AG20443 (cell line): ENCODE measurements at places on chromosomes 7 and 10.

DNA sequence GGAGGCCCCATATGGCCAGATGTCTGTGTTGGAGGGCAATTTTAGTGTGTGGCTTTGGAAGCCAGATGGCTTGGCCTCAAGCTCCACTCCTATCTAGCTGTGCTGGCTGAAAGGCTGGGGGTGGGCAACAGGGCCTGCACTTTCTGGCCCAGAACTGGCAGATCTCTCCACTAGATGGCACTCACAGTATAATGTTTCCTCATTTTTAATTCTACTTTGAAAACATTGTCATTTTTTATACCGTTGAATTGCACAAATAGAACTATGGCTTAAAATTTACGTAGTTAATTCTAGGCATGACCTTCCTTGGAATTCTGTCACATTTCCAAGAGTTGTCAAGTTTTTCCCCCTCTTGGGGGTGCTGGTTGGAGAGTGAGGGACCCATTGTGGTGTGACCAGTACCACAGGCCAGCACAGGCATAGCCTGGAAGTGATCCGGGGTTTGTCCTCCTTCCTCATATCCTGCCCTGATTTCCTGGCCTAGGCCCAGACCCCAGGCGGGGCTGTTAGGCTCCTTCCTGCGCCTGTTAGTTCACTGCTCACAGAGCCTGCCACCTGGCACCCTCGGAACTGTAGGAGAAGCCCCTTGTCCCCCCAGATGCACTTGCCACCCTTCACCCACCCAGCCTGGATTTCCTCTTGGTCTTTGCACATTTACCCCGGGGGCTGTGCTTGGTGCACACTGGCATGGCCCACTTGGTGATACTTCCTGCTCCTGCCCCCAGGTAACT, 52.8 kb downstream of the ARHGAP22 start:
- peak; percentile 81 for DNase-seq

DNA sequence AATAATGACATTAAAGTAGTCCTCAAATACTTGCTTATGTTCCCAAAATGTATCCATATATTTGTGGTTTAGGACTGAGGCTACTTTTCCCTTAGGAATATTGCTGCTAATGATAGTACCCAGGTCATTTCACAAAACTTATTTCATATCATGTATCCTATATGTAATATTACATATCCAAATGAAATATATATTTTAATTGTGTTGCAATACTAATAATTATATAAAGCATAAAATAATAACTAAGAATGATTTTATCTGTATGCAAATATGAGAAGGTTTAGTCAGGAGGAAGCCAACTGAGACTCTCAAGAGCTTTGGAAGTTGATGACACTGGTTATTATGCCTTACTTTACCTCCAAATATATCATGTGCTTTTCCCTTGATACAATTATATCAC, 231.5 kb upstream of the KLF14 start:
- DNase-seq: no peak

DNA sequence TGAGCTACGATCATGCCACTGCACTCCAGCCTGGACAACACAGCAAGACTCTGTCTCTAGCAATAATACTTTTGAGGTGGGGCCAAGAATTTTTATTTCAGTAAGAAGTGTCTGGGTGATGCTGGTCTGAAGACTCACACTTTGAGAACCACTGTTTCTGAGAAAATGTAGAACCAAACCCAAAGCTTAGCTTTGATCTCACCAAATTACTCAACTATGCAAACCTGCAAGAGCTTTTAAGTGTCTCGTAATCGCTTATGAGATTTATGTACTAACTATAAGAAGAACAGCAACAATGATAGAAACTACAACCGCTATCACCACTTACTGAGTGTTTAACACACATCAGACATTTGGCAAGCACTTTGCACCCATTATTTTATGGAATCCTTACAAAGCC, 29.5 kb downstream of the APBB1IP start:
- no peak for DNase-seq

GRCh38 chr10:119316729-119317097, 109.3 kb downstream of the GRK5 start:
- peak; percentile 74 for DNase-seq

- no peak for DNase-seq
These were observed 47.5 kb downstream of the CAMK2B start for GRCh38 chr7:44277851-44278250.

DNA sequence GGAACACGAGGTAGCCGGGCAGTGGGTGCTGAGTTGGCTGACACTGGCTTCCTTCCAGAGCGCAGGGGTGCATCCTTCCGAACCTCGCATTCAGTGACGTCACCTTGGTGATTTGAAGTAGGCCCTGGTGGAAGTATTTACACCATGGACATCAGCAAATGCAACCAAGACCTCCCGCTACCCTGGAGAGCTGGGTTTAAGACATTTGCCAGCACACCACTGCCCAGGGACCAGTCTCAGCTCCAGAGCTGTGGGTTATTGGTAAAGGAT, 106.4 kb upstream of the GPR26 start:
- no peak for DNase-seq

GRCh38 chr10:93143281-93143680, 69.6 kb downstream of the CYP26A1 start:
- DNase-seq: no peak

DNA sequence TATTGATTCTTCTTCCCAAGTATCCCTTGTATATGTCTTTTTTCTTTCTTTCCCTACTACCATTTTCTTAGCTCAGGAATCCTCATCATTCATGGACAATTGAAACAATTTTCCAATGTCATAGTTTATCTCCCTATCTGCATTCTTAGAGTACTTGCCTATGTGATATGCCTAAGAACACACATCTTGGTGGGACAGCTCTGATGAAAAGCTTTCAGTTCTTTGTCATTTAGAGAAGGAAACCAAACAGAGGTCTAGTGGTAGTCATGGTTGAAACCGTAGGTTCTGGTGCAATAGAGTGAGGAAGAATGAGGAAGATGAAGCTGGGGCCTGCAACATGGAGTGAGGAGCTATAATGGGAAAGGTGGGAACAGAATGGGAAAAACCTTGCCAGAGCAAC, 28.2 kb downstream of the TDRD1 start:
- DNase-seq: no peak

DNA sequence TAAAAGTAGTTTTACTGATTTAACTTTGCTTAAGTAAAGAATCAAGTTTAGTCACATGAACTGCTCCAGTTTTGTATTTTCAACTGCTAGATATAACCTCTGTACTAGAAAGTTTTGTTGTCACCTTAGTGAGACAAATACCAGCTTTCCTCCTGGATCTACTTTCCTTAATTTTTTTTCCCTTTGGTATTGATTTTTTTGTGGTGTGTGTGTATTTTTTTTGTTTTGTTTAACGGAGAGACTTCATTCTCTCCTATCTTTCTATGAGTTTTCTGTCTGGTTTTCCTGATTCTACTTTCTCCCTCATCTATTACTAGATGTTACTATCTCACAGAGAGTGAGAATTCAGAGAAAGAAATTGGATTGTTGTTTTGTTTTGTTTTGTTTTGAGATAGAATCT, 52.0 kb downstream of the TASOR2 start:
- no peak for DNase-seq

GRCh38 chr7:137590756-137591305, 247.3 kb upstream of the PTN start:
- no peak for DNase-seq

- DNase-seq: no peak
These were observed 105.1 kb downstream of the NRP1 start for GRCh38 chr10:33229252-33229948.

DNA sequence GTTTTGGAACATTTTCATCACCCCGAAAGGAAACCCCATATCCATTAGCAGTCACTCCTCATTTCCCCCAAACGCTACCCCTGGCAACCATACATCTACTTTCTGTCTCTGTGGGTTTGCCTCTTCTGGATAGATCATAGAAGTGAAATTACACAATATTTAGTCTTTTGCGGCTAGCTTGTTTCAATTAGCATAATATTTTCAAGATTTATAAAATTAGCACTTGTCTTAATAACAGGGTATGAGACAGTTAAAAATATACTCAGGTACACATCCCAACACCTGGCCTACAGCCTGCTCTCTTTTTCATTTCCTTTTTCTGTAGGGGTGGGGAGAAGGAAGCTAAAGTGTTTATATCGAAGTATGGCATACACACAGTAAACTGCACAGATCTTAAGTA, 81.4 kb upstream of the LRGUK start:
- DNase-seq: no peak

- DNase-seq: no peak
These were observed 319.7 kb downstream of the SNX13 start for GRCh38 chr7:17620566-17620965.

DNA sequence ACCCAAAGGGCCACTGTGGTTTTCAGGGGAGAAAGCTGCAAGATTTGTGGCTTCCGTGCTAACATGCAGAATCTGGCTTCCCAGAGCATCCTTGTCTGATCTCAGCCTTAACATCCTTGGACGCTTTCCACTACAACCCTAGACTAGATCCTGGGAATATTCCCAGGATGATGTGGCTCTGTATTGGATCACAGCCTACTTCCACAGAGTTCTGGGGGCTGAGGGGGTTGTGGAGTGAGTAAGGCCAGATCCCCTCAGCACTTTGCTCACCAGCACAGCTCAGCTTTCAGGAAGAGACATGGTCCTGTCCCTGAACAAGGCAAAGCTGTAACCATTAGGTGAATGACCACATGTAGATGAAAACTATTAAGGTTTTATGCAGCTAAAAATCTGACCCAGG, 241.3 kb upstream of the MYO3A start:
- DNase-seq: no peak

GRCh38 chr10:130016993-130017630, 53.0 kb upstream of the EBF3 start:
- DNase-seq: no peak

- no peak for DNase-seq
These were observed 111.9 kb downstream of the NEBL start for GRCh38 chr10:20785174-20785573.

DNA sequence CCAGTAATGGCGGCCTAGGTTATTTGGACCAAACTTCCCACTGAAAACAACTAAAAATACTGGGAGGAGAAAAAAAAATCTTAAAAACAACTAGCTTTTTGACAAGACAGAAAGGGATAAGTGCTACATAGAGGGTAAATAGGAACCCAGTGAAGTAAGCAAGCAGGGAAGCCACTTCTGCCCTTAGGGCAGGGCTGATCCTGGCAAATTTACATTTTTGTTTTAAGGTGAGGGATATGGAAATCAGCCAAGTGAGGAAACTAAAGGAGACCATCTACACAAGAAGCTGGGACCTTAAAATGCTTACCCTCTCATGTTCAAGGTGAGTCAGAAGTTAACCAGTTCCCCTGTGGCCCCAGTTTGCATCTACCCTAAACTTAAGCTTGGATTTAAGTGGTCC, 46.5 kb upstream of the CYCS start:
- DNase-seq: no peak
